ENCODE measurements at places on chromosomes 12 and 14.
A peak's percentile ranks its signal among the peaks of the same experiment; 100 is the strongest.

GRCh38 chr14:93103392-93104080 lies 12.2 kb downstream of the ITPK1 start:
- no peak for DNase-seq

DNA sequence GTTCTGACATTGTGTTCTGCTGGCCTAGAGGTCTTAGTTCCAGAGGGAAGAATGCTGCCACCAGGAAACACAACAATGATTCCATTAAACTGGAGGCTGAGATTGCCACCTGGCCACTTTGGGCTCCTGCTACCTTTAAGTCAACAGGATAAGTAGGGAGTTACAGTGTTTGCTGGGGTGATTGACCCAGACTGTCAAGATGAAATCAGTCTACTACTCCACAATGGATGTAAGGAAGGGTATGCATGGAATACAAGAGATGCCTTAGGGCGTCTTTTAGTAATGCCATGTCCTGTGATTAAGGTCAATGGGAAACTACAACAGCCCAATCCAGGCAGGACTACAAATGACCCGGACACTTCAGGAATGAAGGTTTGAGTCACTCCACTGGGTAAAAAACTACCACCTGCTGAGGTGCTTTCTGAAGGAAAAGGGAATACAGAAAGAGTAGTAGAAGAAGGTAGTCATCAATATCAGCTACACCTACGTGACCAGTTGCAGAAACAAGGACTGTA lies 852.6 kb downstream of the LRFN5 start:
- DNase-seq = no peak

GRCh38 chr12:944211-944610 lies 5.3 kb downstream of the RAD52 start:
- no peak for DNase-seq

- DNase-seq = no peak
Observed at GRCh38 chr12:104410786-104411185, 46.0 kb upstream of the CHST11 start.

DNA sequence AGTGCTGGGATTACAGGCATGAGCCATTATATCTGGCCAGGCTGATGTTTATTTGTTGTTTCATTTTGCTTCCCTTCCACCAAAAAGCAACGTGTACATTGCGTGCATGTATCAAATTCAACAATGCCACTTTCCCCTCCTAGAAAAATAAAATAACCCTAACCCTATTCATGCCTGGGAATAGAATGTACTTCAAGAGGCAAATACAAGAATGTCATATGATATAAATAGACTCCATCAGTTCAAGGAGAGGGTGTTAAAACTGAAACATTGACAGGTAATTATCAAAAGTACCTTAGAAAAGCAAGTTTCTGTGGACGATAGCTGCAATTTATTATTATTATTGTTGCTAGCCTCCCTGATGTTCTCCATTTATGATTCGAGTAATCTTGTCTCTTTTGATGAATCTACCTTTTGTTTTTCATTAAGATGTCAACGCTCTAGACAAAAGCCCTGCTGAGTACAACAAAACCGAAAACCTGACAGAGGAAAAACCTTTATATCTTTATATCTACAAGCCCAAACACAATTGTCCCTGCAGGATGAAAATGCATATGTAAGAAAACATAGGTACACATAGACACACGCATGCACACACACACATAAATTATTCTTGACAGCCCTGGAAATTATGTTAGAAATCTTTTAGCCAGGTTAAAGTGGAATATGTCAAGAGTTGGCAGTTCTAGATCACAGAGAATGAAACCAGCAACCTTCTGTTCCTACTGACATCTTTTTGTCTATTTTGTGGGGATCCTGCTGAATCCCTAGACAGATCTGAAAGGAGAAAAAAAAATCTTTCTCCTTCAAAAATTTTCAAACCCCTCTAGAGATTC lies 98.9 kb downstream of the BTG1 start:
- DNase-seq = no peak

- no peak for DNase-seq
Observed at GRCh38 chr12:6826734-6827436, 1.3 kb upstream of the P3H3 start.

DNA sequence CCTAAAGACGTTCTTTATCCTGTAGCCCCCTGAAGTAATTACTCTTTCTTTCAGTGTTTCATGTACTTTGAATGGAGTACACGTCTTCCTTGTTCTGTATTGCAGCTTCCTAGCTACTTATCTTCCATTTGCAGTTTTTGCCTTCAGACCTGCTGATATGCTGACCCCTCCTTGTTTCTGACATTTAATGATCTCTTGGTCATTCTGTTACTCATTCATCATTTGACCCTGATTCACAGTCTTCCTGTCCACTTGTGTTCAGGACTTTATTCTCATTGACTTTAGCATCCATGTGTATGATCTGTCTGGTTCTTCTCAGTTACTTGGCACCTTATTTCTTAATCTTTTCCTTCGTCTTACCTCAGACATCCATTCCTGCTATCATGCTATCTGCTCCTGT lies 22.2 kb downstream of the CPSF2 start:
- no peak for DNase-seq

DNA sequence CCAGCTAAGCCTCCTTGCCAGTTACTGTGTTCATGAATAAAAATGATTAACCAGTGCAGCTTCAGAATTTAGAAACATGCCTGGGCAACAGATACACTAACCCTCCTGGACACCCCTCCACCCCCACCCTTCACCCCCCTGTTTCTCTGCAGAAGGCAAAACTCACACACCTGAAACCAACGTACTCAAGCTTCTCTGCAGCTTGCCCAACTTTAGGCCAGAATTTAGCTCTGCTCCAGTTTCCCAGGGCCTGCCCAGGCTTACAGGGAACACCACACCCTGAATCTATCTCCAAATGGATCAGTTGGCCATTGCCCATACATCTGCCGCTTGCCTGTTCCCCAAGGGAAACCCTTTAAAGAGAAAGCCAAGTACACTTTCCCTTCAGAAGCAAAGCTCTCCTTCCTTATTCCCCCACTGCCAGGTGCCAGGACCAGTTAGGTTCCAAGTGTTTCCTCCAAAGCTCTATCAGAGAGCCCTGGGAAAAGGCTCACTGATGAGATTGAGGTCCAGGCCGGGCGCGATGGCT lies 1.8 kb upstream of the SPPL3 start:
- no peak for DNase-seq

DNA sequence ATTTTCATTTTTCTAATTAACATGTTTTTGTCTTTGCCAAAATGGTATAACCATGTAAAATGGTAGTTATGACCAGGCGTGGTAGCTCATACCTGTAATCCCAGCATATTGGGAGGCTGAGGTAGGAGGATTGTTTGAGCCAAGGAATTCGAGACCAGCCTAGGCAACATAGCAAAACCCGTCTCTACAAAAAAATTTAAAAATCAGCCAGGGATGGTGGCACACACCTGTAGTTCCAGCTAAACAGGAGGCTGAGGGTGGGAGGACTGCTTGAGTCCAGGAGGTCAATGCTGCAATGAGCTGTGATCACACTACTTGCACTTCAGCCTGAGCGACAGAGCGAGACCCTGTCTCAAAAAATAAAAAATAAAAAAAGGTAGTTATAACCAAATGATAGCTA lies 23.1 kb downstream of the PPTC7 start:
- DNase-seq = no peak

- DNase-seq = peak; percentile 32
Observed at GRCh38 chr12:101670007-101670671, 27.3 kb upstream of the CHPT1 start.

GRCh38 chr12:101885912-101886561 lies 8.7 kb downstream of the DRAM1 start:
- no peak for DNase-seq

GRCh38 chr12:131454418-131455217 lies 256.3 kb upstream of the SFSWAP start:
- DNase-seq = no peak

DNA sequence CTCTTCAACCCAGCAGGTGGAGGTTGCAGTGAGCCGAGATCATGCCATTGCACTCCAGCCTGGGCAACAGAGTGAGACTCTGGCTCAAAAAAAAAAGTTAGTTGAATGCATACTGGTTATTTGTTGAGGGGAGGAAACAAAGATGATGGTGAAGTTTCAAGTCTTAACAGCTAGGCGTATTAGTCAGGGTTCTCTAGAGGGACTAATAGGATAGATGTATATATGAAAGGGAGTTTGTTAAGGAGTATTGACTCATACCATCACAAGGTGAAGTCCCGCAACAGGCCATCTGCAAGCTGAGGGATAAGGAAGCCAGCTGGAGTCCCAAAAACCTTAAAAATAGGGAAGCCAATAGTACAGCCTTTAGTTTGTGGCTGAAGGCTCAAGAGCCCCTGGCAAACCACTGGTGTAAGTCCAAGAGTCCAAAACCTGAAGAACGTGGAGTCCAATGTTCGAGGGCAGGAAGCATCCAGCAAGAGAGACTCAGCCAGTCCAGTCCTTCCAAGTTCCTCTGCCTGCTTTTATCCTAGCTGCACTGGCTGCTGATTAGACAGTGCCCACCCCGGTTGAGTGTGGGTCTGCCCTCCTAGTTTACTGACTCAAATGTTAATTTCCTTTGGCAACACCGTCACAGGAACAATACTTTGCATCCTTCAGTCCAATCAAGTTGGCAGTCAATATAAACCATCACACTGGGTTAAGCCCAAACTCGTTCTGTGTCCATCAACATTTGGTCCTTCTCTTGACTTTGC lies 26.1 kb upstream of the PKP2 start:
- no peak for DNase-seq

GRCh38 chr14:105098316-105098715 lies 33.1 kb upstream of the GPR132 start:
- no peak for DNase-seq

GRCh38 chr12:44015333-44015941 lies 179.6 kb downstream of the TMEM117 start:
- DNase-seq = no peak

GRCh38 chr14:48936849-48937248 lies 649.3 kb downstream of the RPS29 start:
- no peak for DNase-seq

GRCh38 chr12:105954951-105955931 lies 183.5 kb downstream of the NUAK1 start:
- no peak for DNase-seq

DNA sequence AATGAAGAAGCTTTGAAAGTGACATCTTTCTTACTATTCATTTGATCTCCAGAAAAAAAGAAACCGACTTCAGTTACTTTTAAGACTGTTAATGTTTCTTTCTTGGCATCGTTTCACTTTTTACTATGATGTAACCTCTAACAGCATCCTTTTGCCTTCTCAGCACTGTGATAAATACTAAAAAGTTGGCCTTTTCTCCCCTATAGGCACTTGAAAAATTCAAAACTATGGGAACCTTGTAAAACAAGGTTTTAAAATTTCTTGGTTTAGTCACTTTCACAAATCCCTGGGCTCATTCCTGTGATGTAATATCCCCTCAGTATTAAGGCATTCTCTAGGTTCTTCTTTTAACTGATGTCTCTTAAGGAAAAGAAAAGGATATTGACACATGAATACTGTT lies 281.8 kb downstream of the EGLN3 start:
- DNase-seq = no peak
